MM.1S (cell line): ENCODE measurements at places on chromosomes 3 and 15.

DNA sequence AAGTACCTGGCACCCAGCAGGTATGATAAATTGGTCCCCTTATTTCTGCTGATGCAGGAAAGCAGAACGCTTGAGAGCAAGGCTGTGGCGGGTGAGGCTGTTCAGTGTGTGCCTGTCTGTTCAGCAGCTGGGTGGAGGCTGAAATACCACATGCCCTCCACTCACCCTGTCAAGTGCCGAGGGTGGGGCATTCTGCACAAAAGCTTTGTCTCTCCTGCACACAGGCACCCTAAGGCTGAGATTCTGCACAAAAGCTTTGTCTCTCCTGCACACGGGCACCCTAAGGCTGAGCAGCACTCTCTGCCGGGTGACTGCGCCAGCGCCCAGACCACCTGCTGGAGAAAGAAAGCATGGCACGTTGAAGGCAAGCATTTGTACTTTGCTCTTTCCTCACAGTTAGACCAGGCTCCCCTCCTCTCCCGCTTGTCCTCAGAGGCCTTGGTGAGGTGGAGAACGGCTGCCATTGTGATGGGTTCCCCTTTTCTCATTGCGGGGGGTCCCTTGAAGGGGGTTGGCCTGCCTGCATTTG lies 97.5 kb downstream of the BDH1 start:
- H3K4me3 ChIP-seq = no peak overlapping the region
- no peaks in the 10 kb centered on the region for H3K36me3 ChIP-seq
- peak; percentile 77 for DNase-seq
- peaks cover 24% of the 10 kb centered on the region for H3K27me3 ChIP-seq

- H3K27ac ChIP-seq = no peak overlapping the region
- no peak for DNase-seq
Measured at GRCh38 chr3:142857056-142857455, 31.8 kb downstream of the PCOLCE2 start.

DNA sequence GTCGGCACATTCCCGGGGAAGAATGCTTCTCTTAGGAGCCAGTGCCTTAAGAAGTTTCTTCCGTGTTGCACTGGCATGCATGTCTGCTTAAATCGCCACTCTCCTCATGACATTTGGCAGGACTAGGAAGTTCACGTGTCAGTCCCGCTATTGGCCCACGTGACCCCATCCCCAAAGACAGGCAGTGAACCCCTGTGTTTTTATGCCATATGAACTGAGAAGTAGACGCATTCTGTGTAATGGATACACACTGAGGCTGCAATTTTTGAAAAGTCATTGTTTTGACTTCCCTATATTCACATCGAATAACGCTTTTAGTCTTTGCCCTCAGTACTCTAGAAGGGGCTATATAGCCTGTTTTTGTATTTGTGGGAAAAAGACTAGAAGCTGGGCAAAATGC lies 125.6 kb upstream of the TBL1XR1 start:
- H3K27me3 ChIP-seq = no peaks in the 10 kb centered on the region
- no peak overlapping the region for H3K27ac ChIP-seq
- H3K4me3 ChIP-seq = no peak overlapping the region
- H3K4me1 ChIP-seq = peaks cover 44% of the 10 kb centered on the region
- DNase-seq = no peak

DNA sequence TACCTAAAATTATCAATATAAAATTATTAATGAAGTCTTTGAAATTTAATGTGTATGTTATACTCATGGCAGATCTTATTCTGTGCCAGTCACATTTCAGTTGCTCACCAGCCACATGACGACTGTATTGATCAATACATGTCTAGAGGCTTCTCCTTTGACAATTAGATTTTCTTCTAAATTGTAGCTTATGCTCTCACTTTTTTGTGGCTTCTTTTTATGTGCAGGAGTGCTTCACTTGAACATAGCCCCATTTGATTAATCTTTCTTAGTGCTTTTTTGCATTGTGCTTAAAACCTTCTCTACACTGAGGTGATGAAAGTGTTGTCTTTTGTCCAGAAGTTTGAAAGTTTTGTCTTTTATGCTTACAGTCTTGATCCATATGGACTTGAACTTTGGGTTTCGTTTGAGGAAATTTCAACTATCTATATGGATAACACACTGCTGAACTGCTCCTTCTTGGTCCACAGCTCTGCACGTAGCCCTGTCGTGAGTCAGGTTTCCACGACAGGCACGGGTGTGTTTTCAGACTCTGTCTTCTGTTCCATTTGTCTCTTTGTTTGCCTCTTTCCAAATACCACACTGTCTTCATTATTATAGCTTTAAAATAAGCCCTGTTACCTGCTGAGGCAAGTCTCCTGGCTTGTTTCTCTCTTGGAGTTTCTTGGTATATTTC lies 393.9 kb upstream of the CFAP20DC start:
- no peaks in the 10 kb centered on the region for H3K36me3 ChIP-seq
- no peaks in the 10 kb centered on the region for H3K27me3 ChIP-seq
- peaks cover 8% of the 10 kb centered on the region; the same call in 1 of the 2 replicates for H3K4me1 ChIP-seq
- no peak overlapping the region for H3K4me3 ChIP-seq

DNA sequence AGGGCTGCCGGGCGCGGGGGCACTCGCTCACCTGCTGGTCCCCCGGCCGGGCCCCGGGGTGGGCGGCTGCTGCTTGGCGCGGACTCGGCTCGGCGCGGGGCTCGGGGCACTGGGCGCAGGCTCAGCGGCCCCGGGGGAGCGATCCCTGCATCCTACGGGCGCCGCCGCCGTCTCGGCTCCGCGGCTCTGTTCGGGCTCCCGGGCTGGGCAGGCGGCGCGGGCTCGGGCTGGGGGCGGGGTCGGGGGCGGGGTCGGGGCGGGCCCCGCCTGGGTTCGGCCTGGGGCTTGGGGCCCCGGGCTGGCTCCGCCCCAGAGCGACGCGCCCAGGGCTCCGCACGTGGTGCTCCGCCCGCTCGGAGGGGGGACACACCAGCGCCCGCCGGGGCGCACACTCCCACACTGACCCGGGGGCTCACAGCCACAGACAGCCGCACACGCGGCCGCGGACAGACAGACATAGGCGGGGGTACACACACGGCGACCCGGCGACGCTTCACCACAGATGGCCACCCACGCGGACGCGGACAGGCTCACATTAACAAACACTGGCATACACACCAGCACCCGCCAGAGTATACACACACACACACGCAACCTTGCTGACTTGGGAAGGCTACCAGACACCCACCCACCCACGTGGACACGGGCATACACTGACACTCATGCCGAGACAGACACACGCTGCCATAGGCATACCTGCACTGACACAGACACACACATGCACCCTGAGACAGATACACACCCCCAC lies at the start of gene SCN5A:
Gene SCN5A, minus strand, starts transcription at position 188 of the 748 bp plus-strand sequence. CDS start 16,380 bp downstream, outside the sequence.
- peaks cover 19% of the 10 kb centered on the region for H3K27me3 ChIP-seq
- H3K4me3 ChIP-seq = peak within 1 kb of the TSS; percentile 63
- DNase-seq = peak; percentile 65
- no peak within 1 kb of the TSS for H3K27ac ChIP-seq
- peaks cover 5% of the 10 kb centered on the region; the same call in 1 of the 2 replicates for H3K4me1 ChIP-seq

DNA sequence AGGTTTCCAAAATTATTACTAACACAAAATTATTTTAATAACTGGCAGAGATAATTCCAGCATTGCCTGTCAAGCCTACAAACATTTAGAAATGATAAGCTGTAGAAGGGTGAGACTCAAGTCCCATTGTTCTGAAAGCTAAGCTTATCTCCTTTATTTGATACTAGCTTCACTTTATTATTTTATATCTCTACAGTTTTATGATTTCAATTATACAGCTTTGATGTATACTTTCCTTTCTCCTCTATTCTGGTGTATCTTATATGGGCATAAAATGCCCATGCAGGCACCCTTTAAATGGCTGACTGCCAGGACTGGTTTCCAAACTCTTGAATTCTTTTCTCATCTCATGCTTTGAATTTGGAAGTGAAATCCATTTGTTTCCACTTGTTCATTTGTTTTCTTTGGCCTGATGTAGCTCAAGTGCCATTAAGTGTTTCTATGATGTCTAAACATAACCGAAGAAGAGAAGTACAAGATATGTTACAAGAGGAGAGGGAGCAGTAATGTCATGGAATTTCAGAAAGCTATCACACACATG lies 372.1 kb upstream of the ARHGEF26 start:
- no peaks in the 10 kb centered on the region for H3K27me3 ChIP-seq
- no peak overlapping the region for H3K4me3 ChIP-seq
- H3K27ac ChIP-seq = no peak overlapping the region
- no peak for DNase-seq

GRCh38 chr15:47767035-47767434 lies 49.7 kb downstream of the SEMA6D start:
- H3K36me3 ChIP-seq = no peaks in the 10 kb centered on the region
- DNase-seq = no peak
- no peaks in the 10 kb centered on the region for H3K4me1 ChIP-seq
- H3K4me3 ChIP-seq = no peak overlapping the region
- H3K27me3 ChIP-seq = no peaks in the 10 kb centered on the region

DNA sequence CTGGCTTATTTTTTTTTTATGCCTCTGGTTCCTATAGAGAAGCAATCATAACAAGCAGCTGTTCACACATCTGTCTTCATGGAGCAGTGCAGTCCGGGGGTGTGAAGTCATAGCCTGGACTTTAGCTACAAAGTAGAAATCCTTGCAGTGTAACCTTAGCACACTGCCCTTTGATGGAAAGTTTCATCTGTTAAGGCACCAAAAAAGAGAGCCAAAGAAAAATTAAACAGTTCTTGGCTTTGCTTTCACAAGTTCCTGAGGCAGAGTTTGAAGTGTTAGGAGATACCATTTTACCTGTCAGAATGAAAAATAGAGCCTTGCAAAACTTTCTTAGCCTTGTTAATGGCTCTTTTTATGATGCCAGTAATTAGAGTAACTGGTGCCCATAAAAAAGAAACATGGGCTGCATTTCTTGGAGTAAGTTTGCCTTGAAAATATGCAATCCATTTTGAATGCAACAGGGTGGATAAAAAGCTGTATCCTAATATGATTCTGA lies 84.1 kb downstream of the PIK3R4 start:
- DNase-seq = no peak
- H3K27me3 ChIP-seq = no peaks in the 10 kb centered on the region
- no peaks in the 10 kb centered on the region for H3K36me3 ChIP-seq
- H3K27ac ChIP-seq = no peak overlapping the region
- no peaks in the 10 kb centered on the region for H3K4me1 ChIP-seq
- no peak overlapping the region for H3K4me3 ChIP-seq

DNA sequence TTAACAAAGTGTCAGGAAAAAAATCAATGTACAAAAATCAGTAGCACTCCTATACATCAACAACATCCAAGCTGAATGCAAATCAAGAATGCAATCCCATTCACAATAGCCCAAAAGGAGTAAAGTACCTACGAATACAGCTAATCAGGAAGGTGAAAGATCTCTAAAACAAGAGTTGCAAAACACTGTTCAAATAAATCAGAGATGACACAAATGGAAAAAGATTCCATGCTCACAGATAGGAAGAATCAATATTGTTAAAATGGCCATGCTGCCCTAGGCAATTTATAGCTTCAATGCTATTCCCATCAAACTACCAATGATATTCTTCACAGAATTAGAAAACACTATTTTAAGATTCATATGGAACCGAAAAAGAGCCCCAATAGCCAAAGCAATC lies 223.7 kb upstream of the CD96 start:
- H3K27me3 ChIP-seq = no peaks in the 10 kb centered on the region
- H3K4me3 ChIP-seq = no peak overlapping the region
- H3K4me1 ChIP-seq = no peaks in the 10 kb centered on the region
- no peak overlapping the region for H3K27ac ChIP-seq

DNA sequence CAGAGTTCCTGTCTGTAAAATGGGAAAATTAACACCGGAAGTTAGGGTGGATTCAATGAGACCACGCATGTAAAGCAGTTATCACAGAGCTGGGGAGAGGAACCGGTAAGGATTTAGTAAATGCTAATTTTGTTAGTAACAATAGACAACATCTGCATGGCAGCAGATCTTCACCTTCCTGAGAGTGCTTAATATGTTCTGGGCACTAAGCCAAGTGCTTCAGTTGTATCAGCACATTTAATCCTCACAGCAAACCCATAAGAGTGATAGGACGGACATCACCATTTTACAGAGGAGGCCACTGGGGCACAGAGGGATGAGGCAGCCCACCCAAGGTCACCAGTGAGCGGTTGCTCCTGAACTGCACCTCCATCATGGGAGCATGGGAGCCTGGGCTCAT lies 189.4 kb downstream of the WNT5A start:
- no peak overlapping the region for H3K27ac ChIP-seq
- no peaks in the 10 kb centered on the region for H3K27me3 ChIP-seq
- H3K4me3 ChIP-seq = no peak overlapping the region
- no peaks in the 10 kb centered on the region for H3K4me1 ChIP-seq

DNA sequence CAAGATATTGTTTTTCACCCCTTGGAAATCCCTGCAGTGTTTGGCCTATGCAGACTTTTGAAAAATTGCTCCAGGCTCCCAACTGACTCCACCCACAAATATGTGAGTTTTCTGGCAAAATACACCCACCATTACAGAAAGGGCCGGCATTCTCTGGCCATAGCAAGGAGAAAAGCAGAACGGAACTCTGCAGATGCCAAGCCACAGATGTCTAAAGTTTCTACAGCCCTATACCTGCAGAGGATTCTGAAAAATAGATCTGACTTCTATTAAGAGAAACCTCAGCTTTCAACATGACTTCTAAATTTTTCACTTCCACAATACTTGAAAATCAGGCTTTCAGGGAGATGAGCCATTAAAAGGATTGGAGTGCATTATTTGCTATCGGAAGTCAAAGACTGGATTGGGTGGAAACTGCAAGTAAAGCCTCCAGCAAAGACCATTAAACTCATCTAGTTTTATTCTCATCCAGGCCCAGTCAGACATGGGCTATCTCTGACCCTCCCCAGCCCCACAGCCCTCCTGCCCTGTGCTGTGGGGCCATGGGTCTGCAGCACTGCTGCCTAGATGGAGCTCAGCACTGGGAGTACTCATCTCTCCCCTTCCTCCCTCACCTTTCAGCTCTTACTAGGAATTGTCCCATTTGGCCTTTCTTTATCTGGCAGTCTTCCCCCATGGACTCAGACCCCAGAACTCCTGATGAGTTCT lies 243.1 kb upstream of the GOLGA6L4 start:
- peaks cover 26% of the 10 kb centered on the region for H3K4me1 ChIP-seq
- peak overlapping the region; percentile 73 for H3K27ac ChIP-seq
- no peaks in the 10 kb centered on the region for H3K27me3 ChIP-seq

GRCh38 chr15:53976844-53977392 lies 1.3 kb upstream of the UNC13C start:
- no peak for DNase-seq

GRCh38 chr3:117252208-117252607 lies 542.6 kb downstream of the TUSC7 start:
- no peaks in the 10 kb centered on the region for H3K36me3 ChIP-seq
- no peaks in the 10 kb centered on the region for H3K4me1 ChIP-seq
- DNase-seq = no peak
- no peak overlapping the region for H3K4me3 ChIP-seq
- H3K27ac ChIP-seq = no peak overlapping the region

- no peak for DNase-seq
- no peaks in the 10 kb centered on the region for H3K4me1 ChIP-seq
- H3K27ac ChIP-seq = no peak overlapping the region
- H3K4me3 ChIP-seq = no peak overlapping the region
Measured at GRCh38 chr15:48265135-48265534, 59.0 kb downstream of the SLC12A1 start.

GRCh38 chr15:73593304-73594074 lies 39.7 kb downstream of the NPTN start:
- H3K4me3 ChIP-seq = no peak overlapping the region
- no peak for DNase-seq
- no peaks in the 10 kb centered on the region for H3K36me3 ChIP-seq
- no peaks in the 10 kb centered on the region for H3K4me1 ChIP-seq
- no peak overlapping the region for H3K27ac ChIP-seq

- H3K27me3 ChIP-seq = no peaks in the 10 kb centered on the region
- H3K36me3 ChIP-seq = no peaks in the 10 kb centered on the region
Measured at GRCh38 chr15:70604666-70605315, 158.6 kb downstream of the UACA start.

- no peak overlapping the region for H3K27ac ChIP-seq
- no peaks in the 10 kb centered on the region for H3K27me3 ChIP-seq
- no peaks in the 10 kb centered on the region for H3K4me1 ChIP-seq
- no peaks in the 10 kb centered on the region for H3K36me3 ChIP-seq
- no peak for DNase-seq
- H3K4me3 ChIP-seq = no peak overlapping the region
Measured at GRCh38 chr3:159513444-159513843, 475.2 kb upstream of the IL12A start.
